ENCODE measurements at places on chromosomes 1 and 21. TPM values are rescaled to one million over a fixed set of nuclear protein-coding genes. Genes with fewer than 3 reads are reported as not detected.
A peak's percentile ranks its signal among the peaks of the same experiment; 100 is the strongest.

DNA sequence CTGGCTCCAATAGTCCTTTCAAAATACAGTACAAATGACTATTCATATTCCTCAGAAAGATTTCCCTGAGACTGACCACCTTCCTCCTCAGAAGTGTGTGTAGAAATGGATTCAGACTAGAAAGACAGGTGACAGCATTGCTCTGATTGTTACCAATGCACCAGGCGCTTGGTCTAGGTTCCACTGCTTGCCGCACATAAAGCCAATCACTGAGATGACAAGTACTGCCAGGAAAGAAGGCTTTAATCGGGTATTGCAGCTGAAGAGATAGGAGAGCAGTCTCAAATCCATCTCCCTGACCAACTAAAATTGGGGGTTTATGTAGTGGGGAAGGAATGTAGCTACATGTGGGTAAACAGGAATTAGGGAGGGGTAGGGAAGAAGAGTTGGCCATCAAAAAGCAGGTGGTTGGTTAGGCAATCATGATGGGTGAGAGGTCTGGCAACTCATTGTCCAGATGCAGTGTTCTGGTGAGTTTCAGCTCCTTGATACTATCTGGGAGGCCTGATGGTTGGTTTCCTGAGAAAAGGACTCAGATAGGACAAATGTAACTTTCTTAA is 98.0 kb downstream of the KCNH1 start:
- DNase-seq: no peak

DNA sequence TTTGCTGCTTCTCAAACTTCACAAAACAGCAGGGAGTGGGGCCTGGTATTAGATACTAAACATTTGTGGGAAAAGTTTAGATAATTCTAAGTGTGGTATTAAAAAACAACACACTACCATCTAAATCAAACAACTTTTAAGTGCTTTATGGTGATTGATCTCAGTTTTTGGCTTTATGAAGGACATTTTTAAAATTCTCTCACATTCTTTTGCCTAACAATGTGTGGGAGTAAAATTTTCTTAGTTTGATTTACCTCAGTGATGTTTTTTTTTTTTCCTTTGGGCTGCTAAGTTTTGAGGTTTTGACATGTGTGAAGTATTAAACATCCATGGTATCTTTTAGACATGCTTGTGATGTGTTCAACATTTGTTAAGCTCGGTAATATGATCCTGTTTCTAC is 116.2 kb downstream of the DISP1 start:
- DNase-seq: no peak

GRCh38 chr1:93537396-93537795 is 89.5 kb downstream of the FNBP1L start:
- no peak for DNase-seq

GRCh38 chr1:156964441-156964840 is 44.0 kb downstream of the LRRC71 start:
- DNase-seq: no peak

DNA sequence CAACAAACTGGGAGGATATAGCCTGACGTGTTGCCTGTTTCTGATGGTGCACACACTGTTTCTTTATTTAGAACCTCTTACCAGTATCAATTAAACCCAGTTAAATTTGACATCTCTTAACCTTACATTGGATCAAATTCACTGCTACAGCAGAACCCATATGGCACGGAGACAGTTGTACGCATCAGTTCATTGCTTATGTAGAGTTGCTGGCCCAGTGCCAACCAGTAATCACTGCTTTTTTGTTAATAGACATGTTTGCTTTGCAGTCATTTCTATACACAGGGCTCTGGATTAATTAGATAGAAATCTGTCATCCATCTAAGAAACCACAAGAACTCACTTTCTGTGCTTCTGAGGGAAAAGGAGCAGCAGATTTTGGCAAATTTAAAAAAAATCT is 154.0 kb downstream of the RWDD3 start:
- no peak for DNase-seq

DNA sequence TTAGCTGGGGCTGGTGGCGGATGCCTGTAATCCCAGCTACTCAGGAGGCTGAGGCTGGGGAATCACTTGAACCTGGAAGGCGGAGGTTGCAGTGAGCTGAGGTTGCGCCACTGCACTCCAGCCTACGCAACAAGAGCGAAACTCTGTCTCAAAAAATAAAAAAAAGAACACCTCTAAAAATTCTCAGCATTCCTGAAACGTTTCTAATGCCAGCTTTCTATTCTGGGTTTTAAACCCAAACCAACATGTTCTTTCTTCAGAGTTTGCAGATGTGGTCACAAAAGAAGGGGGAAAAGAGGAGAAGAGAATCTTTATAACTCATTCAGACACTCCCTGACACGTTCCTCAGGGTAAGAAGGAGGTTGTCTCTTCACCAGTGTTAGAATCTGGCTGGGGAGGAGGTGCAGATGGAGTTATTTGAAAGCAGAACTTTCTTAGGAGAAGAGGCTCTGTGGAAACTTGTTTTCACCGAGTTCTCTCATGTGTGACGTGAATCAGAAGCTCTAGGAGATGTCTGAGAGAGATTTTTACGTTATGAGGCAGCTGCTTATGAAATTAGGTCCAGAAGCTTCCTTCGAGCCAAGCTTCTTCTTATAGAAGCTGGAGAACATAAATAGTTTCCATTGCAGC is 17.8 kb upstream of the CNR2 start:
- no peak for DNase-seq

- peak; percentile 68 for DNase-seq
Observed at GRCh38 chr1:84303314-84303830, 1.9 kb downstream of the SAMD13 start.

DNA sequence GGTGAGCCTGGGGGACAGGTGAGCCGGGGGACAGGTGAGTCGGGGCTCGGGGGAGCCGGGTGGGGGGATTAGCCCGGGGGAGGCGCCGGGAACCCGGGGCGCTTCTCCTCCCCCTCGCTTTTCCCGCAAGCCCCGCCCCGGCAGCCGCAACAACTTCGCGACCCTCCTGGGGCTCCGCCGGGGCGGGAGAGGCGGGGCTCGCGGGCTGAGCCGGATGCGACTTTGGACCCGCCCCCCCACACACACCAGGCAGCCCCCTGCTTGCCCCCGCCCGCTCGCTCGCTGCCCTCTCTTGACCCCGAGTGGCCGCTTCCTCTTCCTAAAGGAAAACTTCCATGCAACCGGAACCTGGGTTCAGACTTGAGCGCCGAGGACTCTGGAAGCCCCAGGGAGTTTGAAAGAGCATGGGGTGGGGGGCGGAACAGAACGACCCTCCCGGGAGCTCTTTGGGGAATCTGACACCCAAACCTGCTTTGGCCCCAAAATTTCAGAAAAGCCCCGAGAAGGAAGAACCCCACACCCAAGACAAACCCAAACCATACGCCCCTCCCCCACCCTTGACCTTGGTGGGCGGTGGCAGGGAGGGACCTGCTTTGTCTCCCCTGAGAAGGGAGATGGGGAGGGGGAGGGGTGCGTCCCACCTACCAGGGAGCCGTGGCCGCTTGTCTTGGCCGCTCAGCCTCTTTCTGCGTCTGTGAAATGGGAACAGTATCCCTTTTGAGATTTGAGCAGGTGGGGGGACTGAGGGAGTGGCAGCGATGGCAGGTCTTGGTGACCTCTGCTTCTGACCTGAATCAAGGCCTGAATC is 550 bp downstream of the ARHGEF16 start:
- DNase-seq: peak; percentile 70

DNA sequence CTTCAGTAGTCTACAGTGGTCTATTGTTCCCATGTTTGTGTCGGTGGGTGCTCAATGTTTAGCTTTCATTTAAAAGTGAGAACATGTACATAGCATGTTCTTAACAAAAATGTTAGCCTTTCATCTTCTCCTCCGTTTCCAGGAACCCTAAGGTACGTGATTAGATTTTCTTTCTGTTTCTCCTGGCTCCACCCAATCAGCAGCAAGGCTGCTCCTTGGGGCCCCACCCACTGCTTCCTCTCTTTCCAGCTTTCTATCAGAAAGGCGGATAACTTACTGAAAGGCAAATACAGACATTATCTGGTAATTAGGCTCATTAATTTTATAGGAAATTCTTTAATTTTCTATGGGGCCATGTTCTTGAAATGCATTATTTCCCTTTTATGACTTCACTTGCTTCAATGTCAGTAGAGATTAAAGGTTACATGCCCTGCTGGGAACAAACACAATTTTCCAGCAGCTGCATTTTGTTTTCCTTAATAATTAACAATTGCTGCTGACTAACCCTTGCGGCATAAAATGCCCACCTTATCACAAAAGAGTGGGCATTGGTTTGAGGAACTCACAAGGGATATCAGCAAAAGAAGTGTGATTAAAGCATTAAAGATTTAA is 324.9 kb upstream of the SNX7 start:
- peak; percentile 19 for DNase-seq

Gene FCRL1
- polyA plus RNA-seq: 0.52 TPM

Gene KRTAP10-10
- polyA plus RNA-seq: not detected

Gene MX2
- 2.7 TPM for polyA plus RNA-seq

Gene CD1D
- polyA plus RNA-seq: 5.7 TPM
